ENCODE measurements at places on chromosomes 7 and 10.

- DNase-seq = no peak
Observed at GRCh38 chr10:32057036-32057372, 779 bp upstream of the KIF5B start.

DNA sequence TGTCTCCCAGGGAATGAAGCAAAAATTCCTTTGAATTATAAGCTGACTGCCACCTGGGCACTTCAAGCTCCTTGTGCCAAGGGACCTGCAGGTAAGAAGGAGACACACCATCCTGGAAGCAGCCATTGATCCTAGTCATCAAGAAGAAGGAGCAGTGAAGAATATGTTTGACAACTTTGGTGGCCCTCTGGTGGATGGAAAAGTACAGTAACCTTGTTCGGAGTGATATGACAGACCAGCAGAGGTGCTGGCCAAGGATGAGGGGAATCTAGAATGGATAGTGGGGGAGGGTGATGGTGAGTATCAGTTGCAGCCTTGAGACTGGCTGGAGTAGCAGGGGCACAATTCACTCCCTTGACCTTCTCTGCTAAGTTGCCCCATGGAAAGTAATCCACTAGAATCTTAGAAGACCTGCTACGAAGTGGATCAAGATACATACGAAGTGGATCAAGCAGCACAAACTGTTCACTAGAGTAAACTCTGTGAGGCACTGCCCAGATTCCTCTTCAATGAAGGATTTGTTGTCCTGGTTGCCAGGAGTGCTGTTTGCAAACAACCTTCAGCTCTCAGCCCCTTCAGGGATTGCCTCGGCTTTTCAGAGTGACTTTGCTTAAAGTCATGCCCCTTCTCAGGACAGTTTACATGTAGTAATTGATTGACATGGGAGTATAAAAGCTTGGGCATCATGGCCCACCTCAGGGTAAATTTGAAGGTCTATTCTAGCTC is 44.8 kb upstream of the ORC5 start:
- DNase-seq = no peak

DNA sequence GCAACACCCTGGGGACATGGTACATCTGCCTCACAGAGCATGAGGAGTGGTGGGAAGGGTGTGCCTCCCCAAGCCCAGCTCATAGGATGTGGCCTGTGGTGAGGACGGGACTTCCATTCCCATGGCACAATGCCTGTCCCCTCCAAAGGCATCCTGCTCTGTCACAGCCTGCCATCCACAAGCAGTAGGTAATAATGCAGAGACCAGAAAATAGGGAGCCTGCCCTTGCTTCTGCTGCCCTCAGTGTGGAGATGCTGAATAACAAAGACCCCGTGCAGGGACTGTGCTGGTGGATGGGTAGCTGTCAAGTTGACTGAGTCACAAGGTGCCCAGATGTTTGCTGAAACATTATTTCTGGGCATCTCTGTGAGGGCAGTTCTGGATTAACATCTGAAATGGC is 199.9 kb upstream of the GRB10 start:
- DNase-seq = no peak

GRCh38 chr7:92606985-92607384 is 16.8 kb upstream of the FAM133B start:
- DNase-seq = no peak

DNA sequence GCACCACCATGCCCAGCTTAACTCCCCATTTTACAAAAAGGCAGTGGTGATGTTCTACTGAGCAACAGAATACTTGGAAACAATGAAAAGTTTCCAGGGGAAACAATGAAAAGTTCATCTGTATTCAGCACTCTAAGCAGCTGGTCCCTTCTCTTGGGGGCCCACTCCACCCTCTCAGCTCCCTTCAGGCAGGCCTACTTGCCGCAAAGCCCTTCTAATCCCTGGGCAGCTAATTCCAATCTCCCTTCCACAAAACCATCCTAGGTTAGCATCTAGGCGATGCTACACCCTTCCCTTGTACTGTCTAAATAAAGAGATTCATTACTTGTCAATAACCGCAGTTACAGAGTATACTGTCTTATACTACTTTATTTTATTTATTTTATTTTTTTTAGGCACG is 79.1 kb downstream of the SPDYE5 start:
- no peak for DNase-seq

DNA sequence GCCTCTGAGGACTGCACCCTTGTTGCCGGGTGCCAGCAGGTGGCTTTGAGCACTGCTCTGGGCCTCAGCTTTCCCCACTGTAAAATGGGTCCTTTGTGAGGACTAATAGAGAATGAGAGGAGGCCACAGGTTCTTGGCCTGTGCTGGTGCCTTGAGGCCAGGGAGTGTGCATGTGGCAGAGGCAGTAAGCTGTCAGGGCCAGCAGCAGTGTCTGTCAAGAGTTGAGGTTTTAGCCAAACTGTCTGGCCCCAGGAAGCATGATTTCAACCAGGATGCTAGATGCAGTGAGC is 13.5 kb downstream of the NACAD start:
- no peak for DNase-seq

GRCh38 chr7:149291781-149292461 is 29.9 kb downstream of the ZNF783 start:
- no peak for DNase-seq

- DNase-seq = no peak
Observed at GRCh38 chr7:125563964-125564529, 634.4 kb upstream of the POT1 start.

DNA sequence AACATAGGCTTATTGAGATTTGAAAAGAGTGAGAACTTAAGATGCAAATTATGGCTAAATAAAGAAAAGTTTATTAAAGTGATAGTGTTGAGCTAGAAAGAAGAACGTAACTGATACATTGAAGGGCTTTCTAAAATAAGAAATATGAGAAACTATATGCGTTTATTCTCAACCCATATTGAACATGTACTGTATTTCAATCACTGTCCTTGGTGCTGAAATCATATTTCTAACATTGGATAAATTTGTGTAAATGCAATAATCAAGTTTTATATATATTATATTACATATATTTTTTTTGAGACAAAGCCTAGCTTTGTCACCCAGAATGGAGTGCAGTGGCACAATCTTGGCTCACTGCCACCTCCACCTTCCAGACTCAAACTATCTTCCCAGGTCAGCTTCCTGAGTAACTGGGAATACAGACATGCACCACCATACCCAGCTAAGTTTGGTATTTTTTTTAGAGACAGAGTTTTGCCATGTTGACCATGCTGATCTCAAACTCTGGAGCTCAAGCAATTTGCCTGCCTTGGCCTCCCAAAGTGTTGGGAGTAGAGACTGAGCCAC is 1065.8 kb downstream of the REEP3 start:
- no peak for DNase-seq

DNA sequence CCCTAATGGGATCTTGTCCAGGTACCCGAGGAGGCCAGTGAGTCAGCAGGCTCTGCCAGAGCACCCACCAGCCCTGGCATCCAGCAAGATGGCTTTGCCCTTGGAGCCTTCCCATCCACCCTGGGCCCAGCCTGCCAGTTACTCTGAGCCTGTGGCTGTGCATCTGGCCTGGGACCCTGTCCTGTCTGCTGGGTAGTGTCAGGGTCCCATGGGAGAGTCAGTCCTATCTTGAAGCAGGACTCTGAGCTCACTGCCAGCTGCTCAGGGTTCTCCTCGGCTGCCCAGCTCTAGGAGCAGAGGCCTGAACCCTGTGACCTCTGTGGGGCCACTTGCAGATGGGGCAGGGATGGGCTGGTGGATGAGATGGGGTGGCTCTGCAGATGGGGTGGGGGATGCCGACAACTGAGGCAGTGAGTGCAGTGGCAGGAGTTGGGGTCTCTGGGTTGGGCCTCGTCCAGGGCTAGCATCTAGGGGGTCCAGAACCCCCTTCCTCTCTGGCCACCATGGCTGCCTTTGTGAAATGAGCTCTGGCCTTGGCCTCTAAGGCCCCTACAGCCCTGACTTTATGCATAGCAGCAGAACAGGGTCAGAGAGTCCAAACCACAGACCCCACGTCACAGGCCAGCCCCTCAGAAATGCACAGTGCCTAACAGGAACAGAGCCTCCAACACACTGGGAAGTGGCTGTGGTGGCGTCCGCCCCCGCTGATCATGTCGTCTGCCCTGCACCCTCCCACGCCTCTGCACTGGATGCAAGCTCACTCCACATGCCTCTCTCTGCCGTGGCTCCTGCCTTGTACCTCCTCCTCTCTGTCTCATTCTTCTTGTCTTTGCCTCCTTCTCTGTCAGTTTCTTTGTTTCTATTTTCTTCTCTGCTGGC is 88.1 kb upstream of the RET start:
- no peak for DNase-seq

DNA sequence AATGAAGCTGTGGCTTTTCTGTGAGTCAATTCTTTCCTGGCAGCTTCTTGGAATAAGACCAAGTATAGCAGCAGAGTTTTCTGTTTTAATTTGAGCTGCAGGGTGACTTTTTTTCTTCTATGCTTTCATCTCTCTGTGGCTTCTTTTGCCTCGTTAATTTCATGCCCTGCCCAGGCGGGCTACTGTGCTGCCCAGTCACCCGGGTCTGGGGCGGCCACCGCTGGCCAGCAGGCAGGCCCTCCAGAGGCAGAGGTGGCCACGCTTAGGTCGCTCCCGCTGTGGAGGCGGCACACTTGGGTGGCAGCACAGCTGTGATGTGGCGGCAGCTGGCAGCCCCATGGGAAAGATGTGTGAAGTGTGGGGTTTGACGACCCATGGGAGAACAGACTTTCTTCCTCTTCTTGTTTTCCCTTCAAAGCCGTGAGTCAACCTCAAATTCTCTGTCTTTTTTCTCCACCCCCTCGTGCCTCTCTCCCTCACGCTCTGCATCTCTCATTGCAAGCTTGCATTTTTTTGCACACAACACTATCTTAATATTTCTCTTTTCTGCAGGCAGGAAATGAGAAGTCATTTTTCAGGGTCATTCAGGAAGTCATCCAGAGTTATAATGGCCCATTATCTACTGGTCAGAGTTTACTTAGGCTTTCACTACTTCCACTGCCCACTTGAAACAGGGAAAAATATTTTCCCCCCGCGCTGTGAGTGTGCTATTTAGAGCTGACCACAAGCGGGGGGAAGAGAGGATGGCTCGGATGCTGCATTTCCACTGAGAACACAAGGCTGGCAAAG is 67.8 kb downstream of the EGFR start:
- DNase-seq = peak; percentile 88

DNA sequence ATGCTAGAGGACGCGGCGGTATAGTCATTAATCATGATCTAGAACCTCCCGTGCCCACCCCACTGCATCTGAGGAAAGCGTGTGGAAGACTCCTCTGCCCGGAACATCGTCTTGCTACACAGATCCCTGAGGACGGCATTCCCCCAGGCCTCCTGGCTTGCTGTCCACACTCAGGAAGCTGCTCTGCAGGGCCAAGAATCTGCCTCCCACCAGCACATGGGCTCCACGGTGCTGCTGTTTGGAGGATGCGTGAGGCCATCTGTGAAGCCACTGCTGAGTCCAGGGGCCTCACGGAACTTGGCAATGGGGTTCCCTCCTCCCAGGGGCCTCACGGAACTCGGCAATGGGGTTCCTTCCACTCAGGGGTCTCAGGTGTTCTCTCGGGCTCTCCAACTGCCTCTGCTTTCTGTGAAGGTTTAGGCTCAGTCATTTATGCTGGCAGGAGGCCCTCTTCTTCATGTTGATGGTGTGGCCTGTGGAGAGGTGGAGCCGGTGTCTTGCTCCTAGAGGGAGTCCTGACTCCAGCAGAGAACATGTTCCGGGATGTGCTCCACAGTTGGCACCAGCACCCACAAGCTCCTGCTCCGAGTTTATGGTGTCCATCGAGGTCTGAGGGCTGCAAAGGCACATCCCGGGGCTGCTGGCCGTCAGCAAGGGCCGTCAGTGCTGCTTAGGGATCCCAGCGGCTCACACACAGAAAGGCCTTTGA is 273.3 kb downstream of the DNAJB6 start:
- DNase-seq = no peak

DNA sequence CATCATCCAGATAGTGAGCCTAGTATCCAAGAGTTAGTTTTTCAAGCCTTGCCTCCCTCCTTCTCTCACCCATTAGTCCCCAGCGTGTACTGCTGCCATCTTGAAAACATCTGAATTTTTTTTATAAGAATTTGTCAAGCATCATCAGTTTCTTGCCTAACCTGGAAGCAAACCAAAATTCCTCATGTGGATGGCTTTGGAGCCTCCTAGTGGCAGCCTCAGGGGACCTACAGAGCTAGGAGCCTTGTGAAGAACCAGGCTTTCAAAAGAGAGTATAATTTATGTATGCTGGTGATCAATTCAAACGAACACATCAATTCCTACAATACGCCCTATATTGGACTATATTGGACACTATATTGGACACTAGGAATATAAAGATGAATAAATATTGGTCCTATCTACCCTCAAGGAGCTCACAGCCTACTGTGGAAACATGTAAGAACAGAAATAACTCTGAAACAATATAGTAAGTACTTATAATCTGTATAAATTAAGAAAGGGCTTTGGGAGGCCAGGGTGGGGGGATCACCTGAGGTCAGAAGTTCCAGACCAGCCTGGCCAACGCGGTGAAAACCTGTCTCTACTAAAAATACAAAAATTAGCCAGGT is 63.4 kb downstream of the HPSE2 start:
- DNase-seq = peak; percentile 21

- DNase-seq = no peak
Observed at GRCh38 chr10:113038183-113038582, 88.1 kb downstream of the TCF7L2 start.

DNA sequence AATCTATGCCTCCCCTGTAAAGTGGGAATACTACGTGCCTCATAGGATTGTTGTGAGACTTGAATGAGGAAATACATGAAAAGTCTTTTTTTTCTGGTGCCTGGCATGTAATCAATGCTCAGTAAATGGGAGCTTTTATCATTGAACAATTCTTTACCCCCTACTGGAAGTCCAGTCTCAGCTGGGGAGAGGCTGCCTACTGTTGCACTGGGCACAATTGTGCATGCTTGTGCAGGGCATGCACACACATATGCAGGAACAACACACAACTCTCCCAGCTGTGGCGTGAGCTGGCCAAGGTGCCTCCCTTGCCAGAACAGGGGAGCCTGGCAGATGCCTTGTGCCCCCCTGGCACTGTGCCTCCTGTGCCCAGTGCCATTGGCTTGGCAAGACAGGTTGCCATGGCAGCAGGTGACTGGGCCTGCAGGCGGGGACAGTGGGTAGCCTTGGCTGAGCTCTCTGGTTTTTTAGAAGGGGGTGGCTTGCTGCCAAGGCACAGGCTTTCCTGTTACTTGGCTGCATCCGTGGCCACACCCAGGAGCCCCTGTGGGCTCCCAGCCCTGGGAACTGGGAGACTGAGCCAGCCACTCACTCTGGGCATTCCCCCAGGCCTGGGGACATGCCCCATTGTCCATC is 16.1 kb upstream of the PALD1 start:
- DNase-seq = no peak

DNA sequence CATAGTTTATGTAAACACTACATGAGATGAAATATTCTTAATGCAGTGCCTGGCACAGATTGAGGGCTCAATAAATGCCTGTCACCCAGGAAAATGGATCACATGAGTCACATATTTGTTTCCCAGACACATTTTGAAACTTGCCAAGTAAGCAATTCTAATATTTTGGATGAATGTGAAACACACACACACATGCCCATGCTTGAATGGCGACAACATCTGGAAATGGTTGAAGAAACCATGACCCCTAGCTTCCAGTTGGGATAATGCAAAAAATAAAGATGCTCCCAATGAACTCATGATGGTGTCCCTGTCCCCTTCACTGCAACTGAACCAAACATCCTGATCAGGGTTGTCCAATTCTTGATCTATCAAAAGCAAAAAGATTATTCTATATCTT is 797.3 kb downstream of the XPNPEP1 start:
- DNase-seq = no peak

Data from foreskin fibroblast (primary cell).